ENCODE measurements at places on chromosomes 12 and 14.
A peak's percentile ranks its signal among the peaks of the same experiment; 100 is the strongest.

- no peak for DNase-seq
Measured at GRCh38 chr12:1660304-1661187, 30.3 kb upstream of the ADIPOR2 start.

DNA sequence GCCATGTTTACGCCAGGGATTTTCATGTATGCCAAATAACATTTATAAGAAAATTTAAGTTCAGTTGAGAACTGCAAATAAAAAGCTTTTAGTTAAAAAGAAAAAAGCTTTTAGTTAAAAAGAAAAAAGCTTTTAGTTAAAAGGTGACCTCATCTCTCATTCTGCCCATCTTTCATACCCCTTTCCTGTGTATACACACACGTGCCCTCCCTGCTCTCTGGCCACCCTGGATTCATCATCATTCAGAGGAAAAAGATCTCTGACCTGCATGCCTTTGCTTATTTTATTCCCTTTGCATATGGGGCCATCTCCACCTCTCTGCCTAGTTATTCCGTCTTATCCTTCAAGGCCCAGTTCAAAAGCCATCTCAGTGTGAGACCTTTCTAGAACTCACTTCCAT lies 38.1 kb upstream of the CDK17 start:
- no peak for DNase-seq

GRCh38 chr14:103808403-103809001 lies 38.9 kb downstream of the PPP1R13B start:
- DNase-seq, result peak; percentile 81

DNA sequence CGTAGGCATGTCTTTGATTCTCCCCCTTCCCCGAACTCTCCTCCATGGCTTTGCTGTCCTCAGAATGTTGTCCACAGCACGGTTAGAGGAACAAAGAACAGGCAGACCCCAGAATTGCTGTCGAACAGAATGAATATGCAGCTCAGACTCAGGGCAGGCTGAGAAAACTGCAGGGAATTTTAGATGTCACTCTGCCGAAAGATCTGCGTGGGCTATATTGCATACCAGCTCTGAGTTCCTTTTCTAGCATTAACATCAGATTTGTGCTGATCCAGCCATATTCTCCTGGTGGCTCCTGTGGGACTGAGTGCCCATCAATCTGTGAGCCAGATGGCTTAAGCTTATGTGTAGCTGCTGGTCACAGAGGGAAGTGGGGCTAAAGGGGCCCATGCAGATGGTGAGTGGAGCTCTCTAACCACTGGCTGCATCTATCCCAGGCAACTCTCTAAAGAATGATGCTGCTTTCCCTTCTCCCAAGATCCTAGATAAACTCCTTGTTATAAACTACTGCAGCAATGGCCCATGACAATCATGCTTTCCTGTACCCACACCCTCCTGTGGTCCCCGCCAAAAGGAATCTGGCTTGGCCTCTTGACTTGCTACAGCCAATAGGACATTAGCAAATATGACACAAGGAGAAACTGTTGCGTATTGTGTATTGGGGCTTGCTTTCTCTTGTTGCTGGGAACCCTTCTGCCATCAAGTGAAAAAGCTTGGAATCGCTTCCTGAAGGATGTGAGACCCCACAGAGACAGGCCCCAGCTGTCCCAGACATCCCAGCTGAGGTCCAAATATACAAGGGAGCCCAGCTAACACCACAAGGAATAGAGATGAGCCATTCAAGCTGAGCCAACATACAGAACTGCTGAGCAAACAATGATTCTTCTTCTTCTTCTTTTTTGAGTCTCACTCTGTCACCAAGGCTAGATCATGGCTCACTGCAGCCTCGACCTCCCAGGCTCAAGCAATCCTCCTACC lies 101.3 kb downstream of the FOXN3 start:
- DNase-seq, result no peak

GRCh38 chr12:25322918-25323531 lies 72.3 kb upstream of the KRAS start:
- no peak for DNase-seq

GRCh38 chr12:76765598-76765997 lies 1.7 kb downstream of the ZDHHC17 start:
- DNase-seq, result no peak

DNA sequence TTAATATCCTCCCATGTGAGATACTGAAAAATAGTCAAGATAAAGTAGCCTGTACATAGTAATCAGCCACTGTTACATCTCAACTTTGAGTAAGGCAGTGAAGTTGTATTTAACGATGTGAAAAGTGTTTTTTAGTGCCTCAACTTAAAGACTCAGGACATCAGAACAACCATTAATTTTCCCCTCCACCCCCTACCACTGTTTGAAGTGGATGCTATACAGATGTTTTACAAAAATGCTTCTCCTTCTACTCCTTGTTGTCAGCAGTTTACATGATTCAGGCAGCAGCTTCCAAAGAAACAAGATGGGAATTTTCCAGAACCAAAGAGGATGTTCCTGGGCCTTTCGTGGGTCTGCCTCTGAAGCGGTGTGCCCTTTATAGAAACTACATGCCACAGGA lies 143.6 kb downstream of the RPAP3 start:
- no peak for DNase-seq

DNA sequence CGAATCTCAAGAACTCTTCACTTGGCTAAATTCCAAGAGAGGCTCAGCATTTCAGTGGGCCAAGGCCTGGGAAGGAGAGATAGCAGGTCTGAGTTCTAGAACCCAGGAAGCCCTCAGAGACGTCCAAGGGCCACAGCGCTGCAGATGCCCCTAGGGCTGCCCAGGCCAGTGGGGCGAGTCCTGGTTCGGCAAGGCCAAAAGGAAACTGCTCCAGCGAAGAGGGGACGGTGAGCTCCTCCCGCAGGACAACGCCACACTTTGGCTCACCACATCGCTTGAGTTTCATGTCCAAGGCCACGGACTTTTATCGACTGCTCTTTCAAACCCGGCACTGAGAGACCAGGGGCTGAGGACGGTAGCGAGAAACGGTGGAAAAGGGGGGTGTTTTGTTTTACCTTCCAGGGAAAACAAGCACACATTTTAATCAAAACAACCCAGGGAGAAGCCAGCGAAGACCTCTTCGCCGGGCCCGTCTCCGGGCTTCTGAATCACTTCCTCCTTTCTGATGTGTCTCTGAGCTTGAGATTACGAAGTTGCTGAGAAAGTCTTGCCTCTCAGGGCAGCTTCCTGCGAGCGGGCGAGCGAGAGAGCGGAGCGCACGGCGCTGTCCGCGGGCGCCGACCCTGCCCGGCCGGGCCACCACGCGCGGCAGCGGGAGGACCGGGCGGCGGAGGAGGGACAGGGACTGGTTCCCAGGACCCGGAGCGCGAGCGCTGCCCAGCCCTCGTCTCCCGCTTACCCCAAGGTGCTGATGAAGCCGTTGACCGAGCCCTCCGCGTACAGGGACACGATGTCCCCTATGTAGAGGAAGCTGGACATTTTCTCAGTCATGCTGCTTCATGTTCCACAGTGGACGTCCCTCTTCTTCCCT lies 808 bp downstream of the ITPR2 start:
- DNase-seq, result peak; percentile 75

- DNase-seq, result no peak
Measured at GRCh38 chr12:97875064-97875463, 412.5 kb downstream of the RMST start.

- no peak for DNase-seq
Measured at GRCh38 chr12:71800177-71800576, 39.4 kb upstream of the TBC1D15 start.

- no peak for DNase-seq
Measured at GRCh38 chr12:14960548-14961465, 594 bp downstream of the ARHGDIB start.

DNA sequence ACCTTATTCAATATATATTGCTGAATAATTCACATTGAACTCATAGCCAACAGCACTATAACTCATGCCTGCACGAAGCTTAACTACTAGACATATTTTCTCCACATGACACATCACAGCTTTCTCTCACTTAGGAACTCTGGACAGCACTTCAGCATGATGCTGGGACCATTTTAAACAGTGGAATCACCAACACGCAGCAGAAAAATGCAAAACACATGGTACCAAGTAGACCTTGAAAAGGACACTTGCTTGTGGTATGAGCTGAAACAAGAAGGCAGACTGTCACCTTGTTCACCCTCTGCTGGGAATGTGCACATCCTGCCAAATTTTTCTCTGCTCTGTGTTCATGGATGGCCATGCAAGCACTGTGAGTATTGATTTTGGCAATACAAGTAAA lies 34.8 kb upstream of the CD9 start:
- no peak for DNase-seq

DNA sequence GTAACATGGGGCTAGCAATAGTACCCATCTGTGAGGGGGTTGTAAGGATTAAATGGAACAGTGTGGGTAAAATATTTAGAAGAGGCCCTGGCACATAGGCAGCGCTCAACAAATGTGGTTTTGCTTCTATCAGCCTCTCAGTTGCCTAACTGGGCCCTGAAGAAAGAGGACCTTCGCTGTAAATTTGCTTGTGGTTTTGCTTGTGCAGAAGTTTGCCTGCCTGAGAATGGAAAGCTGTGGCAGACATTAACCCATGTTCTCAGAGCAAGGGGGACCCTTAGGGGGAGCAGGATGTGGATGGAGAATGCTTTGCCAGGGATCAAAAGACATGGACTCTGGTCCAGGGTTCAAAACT lies 160.1 kb downstream of the BRMS1L start:
- DNase-seq, result no peak

- peak; percentile 46 for DNase-seq
Measured at GRCh38 chr12:46556819-46557524, 184.4 kb upstream of the SLC38A2 start.

GRCh38 chr12:65853489-65854157 lies 29.3 kb downstream of the HMGA2 start:
- DNase-seq, result no peak

- DNase-seq, result no peak
Measured at GRCh38 chr12:62403031-62403430, 63.6 kb upstream of the MON2 start.

DNA sequence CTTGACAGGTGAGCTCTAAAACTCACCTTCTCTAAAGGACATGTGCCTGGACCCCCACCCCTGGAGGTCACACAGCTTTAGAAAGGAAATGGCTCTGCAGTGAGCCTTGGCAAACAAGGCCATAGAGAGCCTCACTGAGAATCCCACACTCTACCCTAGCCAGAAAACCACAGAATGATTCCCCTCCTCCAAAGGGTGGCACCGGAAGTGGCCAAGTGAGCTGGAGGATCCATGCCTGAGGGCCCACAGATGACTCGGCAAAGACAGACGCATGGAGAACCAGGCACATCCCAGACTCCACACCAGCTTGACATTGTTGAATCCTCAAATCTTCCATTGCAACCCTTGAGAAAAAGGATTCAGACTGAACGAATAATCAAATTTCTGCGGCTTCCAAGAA lies 54.2 kb upstream of the PTHLH start:
- DNase-seq, result peak; percentile 95

DNA sequence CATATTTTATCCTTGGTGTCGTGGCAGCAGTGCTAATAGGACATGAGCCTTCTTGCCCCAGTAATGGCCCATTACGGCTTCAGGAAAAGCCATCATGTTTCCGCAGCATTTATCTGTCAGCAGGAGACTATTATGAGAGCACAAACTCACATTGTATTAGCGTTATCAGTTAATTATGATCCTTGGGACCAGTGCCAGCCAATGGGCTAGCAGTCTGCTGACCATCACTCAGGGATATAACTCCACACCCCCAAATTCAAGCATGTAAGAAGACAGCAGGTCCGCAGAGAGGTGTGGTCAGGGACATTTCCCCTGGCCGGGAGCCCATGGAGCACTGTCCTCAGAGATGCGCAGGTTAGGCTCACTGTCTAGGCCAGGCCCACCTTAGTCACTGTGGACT lies 4.9 kb upstream of the ESRRB start:
- DNase-seq, result no peak

GRCh38 chr14:106631879-106632278 lies 1105.5 kb downstream of the TMEM121 start:
- no peak for DNase-seq

DNA sequence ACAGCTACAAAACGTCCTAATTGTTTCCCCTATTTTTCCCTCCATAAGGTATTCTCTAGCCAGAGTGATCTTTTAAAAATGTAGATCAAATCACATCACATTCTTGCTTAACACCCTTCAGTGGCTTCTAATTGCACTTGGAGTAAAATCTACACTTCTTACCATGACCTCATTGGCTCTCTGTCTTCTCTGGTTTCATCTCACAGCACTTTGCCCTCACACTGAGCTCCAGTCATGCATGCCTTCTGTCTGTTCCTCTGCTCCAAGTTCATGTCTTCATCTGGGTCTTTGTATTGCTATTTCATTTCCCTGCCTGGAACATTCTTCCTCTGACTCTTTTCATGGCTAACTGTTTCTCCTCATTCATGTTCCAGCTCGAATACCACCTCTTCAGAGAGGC lies 220.4 kb upstream of the GARIN6 start:
- no peak for DNase-seq
